ENCODE measurements at places on chromosomes 13 and 19.

- DNase-seq: no peak
These were observed 1177.3 kb upstream of the MIR17HG start for GRCh38 chr13:90170208-90170607.

GRCh38 chr19:29311191-29311790 lies 98.3 kb upstream of the UQCRFS1 start:
- peak; percentile 90 for DNase-seq

DNA sequence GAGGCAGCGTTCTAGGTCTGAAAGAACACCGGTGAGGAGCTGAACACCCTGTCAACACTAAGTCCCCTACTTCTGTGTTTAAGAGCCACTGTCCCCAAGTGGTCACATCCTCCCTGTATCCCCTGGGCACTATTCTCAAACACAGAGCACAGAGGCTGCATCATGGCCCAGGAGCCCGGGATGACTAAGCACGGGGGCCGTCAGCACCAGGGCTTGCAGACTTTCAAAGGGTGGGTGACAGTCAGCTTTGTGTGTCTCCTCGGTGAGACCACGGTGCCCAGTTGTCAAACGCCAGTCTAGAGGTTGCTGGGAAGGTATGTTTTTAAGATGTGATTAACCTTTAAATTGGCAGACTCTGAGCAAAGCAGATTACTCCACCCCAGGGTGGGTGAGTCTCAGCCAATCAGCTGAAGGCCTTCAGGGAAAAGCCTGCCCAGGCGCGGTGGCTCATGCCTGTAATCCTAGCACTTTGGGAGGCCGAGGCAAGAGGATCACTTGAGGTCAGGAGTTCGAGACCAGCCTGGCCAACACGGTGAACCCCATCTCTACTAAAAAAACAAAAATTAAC lies 8.0 kb downstream of the MAP2K2 start:
- no peak for DNase-seq

GRCh38 chr13:113168211-113168610 lies 9.8 kb downstream of the PROZ start:
- DNase-seq: no peak

GRCh38 chr19:29247051-29247450 lies 34.1 kb upstream of the UQCRFS1 start:
- no peak for DNase-seq

GRCh38 chr13:105177265-105177900 lies 1358.1 kb downstream of the EFNB2 start:
- no peak for DNase-seq
